ENCODE measurements at places on chromosomes 7 and 10. TPM values are rescaled to one million over a fixed set of nuclear protein-coding genes. Genes with fewer than 3 reads are reported as not detected.

GRCh38 chr7:40120020-40120419, 14.4 kb downstream of the MPLKIP start:
- no peak for DNase-seq

GRCh38 chr7:137462074-137462715, 118.7 kb upstream of the PTN start:
- no peak for DNase-seq

POP7 gene
- total RNA-seq, result 25.6 TPM

HECTD2 gene
- 5.5 TPM for total RNA-seq

HABP2 gene
- not detected for total RNA-seq

KCP gene
- 0.25 TPM for total RNA-seq
